Activated CD8-positive, alpha-beta T cell treated with anti-CD3 and anti-CD28 coated beads for 36 hours (primary cell): ENCODE measurements at places on chromosomes 5 and 9. TPM values are rescaled to one million over a fixed set of nuclear protein-coding genes. Genes with fewer than 3 reads are reported as not detected.

DNA sequence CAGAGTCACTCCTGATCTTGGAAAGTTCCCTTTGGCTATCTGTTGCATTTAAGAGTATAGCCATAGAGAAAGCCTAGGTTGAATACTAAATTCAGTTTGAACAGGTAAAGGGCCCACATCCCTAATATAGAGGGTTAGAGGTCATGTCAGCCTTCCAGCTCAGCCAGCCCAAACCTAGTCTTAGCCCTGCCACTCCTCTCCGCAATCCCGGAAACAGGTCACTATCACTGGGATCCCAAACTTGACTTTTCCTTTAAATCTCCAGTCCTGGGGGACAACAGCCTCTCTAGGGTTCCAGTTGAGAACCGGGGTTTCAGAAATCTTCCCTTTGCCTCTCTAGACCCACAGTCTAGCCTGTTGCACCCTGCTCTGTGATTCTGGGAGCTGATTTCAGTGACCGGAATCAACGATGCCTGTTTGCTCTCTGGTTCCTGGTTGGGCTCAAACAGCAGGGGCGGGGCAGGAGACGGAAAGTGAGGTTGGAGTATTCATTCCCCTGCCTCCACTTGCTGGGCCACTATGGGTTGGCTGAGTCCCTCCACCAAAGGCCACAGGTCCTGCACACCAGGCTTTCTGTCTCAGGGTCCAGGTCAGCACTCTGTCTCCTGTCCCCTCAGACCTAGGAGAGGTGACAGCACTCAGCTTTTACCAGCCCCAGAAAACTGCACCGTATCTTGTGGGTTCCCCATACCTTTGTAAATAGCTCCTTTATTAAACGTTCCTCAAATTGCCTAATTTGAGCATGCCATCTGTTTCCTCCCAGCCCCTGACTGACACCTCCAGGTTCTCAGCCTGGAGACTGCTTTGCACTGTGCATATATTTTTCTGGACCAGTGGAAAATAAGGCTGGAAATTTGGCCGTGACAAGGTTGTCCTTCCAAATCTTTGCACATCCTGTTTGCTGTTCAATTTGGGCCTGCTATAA is 23.8 kb upstream of the CPEB4 start:
- no peak for DNase-seq

- no peak for DNase-seq
Observed at GRCh38 chr5:56647099-56647850, 168.1 kb upstream of the MAP3K1 start.

DNA sequence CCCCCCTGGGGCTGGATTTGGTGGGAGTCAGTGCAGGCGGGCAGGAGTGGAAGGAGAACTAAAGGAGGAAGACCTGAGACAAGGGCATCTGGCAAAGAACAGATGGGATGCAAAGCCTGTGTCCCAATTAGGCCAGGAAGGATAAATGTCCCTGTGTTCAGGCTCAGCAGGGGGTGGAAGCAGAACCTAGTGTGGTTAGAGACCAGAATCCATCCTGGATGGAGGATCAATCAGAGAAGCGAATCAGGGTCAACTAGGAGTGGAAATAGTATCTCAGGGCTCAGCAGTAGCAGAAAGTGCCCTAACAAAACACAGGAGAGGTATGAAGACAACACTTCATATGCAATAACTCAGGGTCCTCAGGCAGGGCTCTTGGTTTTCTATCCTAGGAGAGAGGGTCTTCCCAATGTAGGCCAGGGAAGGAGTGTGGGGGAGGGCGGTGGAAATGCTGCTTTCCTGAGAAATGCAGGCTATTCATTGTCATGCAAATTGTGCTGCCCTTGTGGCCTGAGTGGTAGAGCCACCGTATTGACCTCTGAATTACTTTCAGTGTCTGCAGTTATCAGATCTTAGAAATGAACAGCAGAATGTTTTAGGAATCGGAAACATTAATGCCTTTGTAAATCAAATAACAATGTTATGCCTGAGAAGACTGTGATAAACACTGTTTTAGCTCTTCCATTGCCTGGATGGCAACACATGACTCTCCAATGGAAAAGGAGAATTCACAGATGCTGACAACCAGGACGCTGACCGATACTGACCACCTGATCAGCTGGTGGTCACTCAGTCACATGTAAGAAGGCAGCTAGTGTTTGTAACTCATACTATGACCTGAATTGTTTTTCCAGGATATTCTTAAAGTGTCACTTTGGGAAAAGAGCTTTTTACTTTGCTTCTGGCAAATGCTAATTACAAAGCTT is 323.6 kb downstream of the SEMA5A start:
- DNase-seq: no peak

The LIFR gene
- total RNA-seq: not detected

The GPX3 gene
- not detected for total RNA-seq

- DNase-seq: peak; percentile 44
Observed at GRCh38 chr5:127290019-127290945, at the start of gene MEGF10. Gene MEGF10, plus strand, starts transcription at chr5:127290796. Its CDS starts 40,513 bp downstream, at chr5:127331309.

GRCh38 chr9:4933177-4933576 is 51.9 kb upstream of the JAK2 start:
- no peak for DNase-seq

The RABGAP1 gene
- 19.8 TPM for total RNA-seq

The FGF1 gene
- not detected for total RNA-seq

DNA sequence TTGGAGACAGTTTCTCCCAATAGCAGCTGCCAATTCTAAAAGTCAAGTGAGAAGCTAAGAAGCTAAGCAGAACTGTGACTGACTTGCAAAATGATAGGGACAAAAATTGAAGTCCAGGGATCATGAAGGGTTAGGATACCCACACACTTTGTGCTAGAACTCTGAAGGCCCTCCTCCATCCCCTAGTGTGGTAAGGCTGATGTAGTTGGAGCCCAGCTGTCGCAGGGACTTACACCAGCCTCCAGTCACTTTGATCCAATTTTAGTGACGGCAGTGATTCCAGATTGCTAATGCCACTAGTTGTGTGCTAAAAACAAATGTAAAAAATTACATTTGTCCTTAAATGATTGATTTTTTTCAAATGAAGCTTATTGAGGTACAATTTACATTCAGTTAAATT is 742.7 kb upstream of the ZNF608 start:
- DNase-seq: no peak

- DNase-seq: no peak
Observed at GRCh38 chr9:120966013-120966369, 39.4 kb upstream of the TRAF1 start.

- no peak for DNase-seq
Observed at GRCh38 chr9:134492721-134493460, 148.7 kb upstream of the COL5A1 start.
